ENCODE measurements at places on chromosomes 3 and 15.

- DNase-seq: no peak
Measured at GRCh38 chr3:67580430-67581000, 73.9 kb downstream of the SUCLG2 start.

DNA sequence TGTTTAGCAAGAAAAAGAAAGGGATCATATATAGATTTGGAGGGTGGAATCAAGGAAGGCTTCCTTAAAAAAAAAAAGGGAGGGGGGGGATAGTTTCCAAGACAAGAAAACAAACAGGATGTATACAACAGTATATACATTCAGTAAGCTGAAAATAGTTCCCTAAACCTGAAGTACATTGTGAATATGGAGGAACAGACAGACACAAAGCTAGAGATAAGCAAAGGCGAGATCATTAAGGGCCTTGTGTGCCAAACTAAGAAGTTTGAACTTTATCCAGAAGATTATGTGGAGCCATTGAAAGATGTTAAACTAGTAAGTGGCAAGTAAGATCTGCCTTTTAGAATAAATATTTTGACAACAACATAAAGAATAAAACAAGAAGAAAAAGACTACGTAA, 93.3 kb upstream of the IMPG2 start:
- DNase-seq: no peak

DNA sequence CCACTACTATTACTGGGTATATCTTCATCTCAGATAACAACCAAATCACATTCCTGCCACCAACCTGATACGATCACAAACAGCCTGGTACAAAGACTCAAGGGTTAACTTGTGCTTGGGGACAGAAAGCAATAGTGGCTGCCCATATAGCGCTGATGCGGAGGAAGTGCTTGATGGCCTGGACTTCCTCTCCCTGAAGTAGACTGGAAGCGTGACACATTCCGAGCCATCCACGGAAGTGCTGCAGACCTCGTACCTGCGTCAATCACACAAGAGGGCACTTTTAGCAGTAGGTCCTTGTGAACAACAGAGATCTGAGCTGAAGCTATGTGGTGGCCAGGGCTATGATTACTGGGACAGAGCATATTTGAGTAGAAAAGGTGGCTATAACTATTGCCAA, 17.3 kb upstream of the C3orf62 start:
- no peak for DNase-seq

- no peak for DNase-seq
Measured at GRCh38 chr3:71578054-71578751, 5.3 kb downstream of the FOXP1 start.

DNA sequence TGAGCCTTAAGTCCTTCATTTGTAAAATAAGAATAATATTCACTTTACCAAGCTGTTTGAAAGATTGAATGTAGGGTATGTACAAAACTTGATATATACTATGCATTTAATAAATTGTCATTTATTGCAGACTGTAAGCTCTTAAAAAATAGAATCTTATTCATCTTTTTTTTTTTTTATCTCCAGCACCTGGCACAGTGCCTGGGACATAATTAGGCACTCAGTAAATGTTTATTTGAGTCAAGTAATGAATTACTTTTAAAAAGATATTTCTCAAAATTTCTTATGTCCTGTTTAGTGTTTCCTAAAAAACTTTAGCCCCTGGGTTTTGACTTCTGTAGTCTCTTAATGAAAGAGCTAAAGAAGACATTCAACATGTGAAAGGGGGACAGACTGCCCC, 71.7 kb downstream of the TOP2B start:
- DNase-seq: no peak
